ENCODE measurements at places on chromosomes 2 and 18.
A peak's percentile ranks its signal among the peaks of the same experiment; 100 is the strongest.

GRCh38 chr2:239171643-239172042 lies 229.2 kb downstream of the HDAC4 start:
- DNase-seq, result no peak

GRCh38 chr2:191560411-191560980 lies 117.4 kb upstream of the NABP1 start:
- no peak for DNase-seq

GRCh38 chr2:239947729-239948045 lies 77.5 kb downstream of the NDUFA10 start:
- DNase-seq, result no peak

GRCh38 chr18:48638451-48638850 lies 99.6 kb downstream of the CTIF start:
- DNase-seq, result no peak

GRCh38 chr2:64727013-64727767 lies 73.5 kb upstream of the SERTAD2 start:
- no peak for DNase-seq

GRCh38 chr2:66466433-66466832 lies 31.5 kb downstream of the MEIS1 start:
- DNase-seq, result no peak

DNA sequence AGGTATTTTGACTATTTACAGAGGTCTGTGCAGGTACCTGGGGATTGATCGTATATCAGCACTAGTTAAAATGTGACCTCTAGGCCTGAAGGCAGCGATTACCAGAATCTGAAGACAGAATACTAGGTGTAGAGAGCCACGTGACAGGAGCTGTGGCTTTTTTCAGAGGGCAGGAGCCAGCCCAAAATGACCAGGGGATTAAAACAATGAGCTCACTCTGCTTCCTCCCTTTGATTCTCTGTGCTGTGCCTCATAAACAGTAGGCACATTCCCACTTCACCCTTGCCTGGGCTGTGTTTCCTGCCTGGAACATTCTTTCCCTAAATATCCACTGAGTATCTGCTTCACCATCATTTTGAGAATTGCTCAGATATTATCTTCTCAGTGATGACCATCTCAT lies 15.2 kb downstream of the ITGAV start:
- no peak for DNase-seq

GRCh38 chr2:218485986-218486667 lies 67.2 kb downstream of the VIL1 start:
- DNase-seq, result no peak

- DNase-seq, result no peak
Measured at GRCh38 chr2:5696404-5696944, 4.3 kb downstream of the SOX11 start.

DNA sequence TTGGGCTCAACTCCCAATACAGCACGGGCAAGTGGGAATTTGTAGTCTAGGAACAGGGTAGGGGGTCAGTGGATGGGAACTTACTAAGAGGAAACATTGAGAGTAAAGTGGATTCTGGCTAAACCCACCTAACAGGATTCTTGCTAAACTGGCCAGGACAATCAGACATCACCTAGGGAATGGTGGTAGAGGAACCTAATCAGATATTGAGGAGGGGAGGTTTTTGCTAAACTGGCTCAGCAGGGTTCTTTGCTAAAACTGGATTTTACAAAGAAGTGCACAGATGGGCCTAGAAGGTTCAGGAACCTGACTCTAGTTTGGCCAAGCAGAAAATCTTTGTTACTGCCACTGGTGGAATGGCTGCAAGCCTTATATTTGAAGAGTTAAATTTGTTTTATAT lies 55.9 kb downstream of the INPP4A start:
- no peak for DNase-seq

DNA sequence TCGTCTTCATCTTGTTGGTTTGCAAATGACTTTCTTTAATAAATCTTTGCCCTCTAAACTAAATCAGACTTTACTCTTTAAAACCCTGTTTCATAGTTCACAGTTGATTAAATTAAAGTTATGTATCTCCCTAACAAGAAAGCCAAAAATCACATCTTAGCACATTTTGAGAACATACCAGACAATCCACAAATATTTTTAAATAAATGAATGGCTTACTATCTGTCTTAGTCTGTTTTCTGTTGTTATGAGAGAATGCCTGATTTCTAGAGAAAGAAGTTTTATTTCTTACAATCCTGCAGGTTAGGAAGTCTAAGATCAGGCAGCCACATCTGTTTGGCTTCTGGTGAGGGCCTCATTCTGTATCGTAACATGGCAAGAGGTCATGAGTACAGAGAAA lies 1090.2 kb upstream of the PIK3C3 start:
- no peak for DNase-seq

DNA sequence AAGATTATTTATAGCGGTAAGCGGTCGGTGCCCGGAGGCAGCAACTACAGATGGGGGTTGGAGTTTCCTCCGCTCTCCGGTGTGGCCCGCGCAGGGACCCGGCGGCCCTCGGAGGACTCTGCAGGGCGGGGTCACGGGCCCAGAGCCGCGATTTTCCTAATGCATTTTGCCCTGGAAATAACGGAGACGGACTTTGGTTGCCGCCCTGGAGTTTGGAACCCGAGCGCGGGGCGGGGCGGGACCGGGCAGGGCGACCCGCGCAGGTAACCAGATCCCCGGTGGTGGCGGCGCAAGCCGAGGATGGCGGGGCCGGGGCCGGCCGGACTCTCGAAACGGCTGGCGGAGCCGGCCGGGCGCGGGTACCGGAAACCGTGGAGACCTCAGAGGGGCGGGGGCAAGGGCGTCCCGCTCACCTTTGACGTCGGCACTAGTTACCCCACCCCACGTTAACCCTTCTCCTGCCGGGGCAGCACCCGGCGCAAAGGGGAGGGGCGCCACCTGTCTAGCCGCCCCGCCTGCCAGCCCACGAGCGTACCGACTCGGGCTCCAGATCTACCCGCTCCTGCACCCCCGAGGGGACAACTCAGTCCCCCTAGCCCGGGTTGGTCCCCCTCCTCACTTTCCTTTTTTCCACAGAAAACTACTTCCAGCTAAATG lies 2.9 kb downstream of the CYP26B1 start:
- peak; percentile 59 for DNase-seq

All from tibial nerve (tissue), 4 donors.